LHCN-M2 (cell line): ENCODE measurements at places on chromosomes 3 and 15. TPM values are rescaled to one million over a fixed set of nuclear protein-coding genes. Genes with fewer than 3 reads are reported as not detected.

DNA sequence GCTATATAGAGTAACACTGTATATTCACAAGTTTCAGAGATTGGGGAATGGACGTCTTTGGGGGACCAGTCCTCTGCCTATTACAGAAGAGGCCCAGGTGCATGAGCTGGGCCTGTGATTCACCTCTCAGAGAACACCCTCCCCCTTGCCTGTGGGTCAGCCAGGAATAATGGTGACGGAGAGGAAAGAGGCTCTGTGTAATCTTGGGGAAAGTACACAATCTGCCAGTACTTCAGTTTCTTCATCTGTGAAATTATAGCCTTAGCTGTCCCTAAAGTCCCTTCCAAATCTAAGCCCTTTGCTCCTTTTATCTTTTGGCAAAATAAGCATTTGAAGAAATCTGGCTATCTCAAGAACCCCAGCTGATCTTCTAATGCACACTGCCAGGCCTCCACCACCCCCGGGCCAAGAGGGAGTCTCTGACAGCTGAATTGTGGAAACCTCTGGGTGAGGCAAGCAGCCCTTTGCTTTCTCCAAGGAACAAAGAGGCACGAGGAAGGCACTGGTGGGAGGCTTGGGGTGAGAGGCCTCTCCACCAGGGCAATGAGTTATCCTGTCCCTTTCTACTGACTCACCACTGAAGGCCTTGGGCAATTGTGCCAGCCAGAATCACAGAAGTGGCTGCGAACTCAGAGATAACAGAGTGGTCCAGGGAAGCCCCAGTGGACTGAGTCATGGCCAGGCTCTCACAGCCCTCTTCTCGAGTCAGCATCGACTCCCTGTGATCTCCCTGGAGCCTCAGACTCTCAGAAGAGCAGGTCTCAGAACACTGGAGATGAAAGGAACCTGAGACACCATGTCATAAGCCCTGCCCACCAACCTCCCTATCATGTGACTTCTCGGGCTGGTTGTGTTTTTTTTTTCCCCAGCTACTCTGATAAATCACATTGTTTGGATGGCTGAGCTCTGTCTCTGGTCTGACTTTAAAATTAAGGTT, 31.8 kb downstream of the CCNL1 start:
- peak; percentile 99 for DNase-seq

GRCh38 chr15:53128652-53129051, 338.5 kb upstream of the ONECUT1 start:
- DNase-seq = no peak

- no peak for DNase-seq
Observed at GRCh38 chr3:195150181-195151118, 120.5 kb downstream of the XXYLT1 start.

DNA sequence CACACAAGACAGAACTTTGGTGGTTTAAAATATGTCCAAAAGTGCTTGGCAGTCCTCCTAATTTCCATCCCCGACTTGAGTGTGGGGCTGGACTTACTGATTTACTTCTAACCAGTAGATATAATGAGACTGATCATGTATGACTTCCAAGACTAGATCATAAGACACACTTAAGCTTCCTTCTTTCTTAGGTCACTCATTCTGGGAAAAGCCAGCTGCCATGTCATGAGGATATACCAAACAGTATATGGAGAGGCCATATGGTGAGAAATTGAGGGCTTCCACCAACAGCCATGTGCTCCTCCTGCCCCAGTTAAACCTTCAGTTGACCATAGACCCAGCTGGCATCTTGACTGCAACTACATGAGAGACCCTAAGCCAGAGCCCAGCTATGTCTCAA, 282.8 kb upstream of the PROK2 start:
- no peak for DNase-seq

The SNTN gene
- not detected in 2 replicates for total RNA-seq
